GM19239 (cell line): ENCODE measurements at places on chromosomes 7 and 10.

- DNase-seq, result no peak
These were observed 70.4 kb upstream of the CC2D2B start for GRCh38 chr10:95837356-95837776.

DNA sequence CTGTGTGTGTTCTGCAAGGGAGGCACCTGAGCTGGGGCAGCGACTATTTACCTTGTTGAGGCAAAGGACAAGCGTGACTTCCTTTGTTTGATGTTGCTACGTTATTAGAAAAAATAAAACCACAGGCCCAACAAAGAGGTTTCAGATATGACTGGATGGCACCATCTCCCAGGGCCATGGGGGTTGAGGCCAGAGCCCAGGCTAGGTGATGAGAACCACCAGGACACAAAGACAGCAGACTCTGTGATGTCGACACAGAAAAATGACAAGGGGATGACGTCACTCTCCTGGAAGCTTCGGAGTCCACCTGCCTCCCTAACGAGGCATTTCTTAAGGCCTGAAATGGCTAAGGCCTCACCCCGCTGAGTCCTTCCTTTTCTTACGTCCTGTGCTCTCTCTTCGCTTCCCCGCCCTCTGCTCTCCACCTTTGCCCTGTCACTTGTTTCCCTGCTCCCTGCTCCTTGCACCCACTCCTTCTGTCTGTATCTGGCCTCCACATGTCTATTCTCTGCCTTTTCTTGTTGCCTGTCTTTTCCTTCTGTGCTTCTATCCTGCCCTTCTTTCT is 83.0 kb upstream of the ADRB1 start:
- DNase-seq, result no peak

GRCh38 chr10:125812128-125812750 is 10.8 kb downstream of the UROS start:
- DNase-seq, result no peak

GRCh38 chr7:69467826-69468225 is 130.4 kb upstream of the AUTS2 start:
- no peak for DNase-seq

- DNase-seq, result no peak
These were observed 4.1 kb upstream of the GTPBP4 start for GRCh38 chr10:983971-984655.

DNA sequence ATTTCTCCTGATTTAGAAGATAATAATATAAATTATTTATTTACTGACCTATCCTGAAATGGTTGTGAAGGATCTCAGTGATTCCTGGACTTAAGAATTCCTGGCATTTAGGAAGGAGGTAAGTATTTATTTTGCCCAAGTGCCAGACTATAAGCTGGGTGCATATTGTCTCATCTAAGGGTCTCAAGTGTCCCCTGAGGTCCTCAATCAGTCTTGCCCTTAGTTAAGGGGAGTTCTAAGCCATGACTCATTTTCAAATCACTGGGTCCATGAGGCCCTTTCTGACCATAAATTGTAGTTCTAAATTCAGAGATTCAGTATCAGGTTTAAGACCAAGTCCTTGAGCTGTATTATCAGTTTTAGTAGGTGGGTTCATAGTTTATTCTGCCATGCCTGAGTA is 251.6 kb upstream of the MEOX2 start:
- no peak for DNase-seq
